ENCODE measurements at places on chromosomes 3 and 15. TPM values are rescaled to one million over a fixed set of nuclear protein-coding genes. Genes with fewer than 3 reads are reported as not detected.

Gene DUOXA1
- 1.3 TPM for total RNA-seq

Gene SLC27A2
- 0.84 TPM for total RNA-seq

Gene GOLGA6L7
- not detected for total RNA-seq

Gene ANXA2
- 3,317 TPM for total RNA-seq

Gene TNFAIP8L3
- 2.6 TPM for total RNA-seq

Gene GCNT3
- not detected for total RNA-seq

Gene SPSB4
- total RNA-seq = not detected

Gene BFSP2
- total RNA-seq = not detected

Gene CLDN11
- total RNA-seq = not detected

Gene TIMP4
- total RNA-seq = not detected

Gene FBXL22
- total RNA-seq = 0.39 TPM

Gene DHFR2
- 3.4 TPM for total RNA-seq

Gene IRAK2
- 7.0 TPM for total RNA-seq

Gene SPATA12
- total RNA-seq = 0.12 TPM

Gene LDHAL6B
- not detected for total RNA-seq

Gene TIGIT
- total RNA-seq = not detected

Gene CERS3
- total RNA-seq = not detected

Gene TMEM207
- total RNA-seq = not detected

Gene GOLGA6B
- total RNA-seq = not detected

Gene PLIN1
- total RNA-seq = 0.17 TPM

Gene SOX2
- not detected for total RNA-seq

Gene ZDHHC23
- total RNA-seq = 7.4 TPM

Gene UROC1
- total RNA-seq = not detected

Gene SLC12A8
- total RNA-seq = 8.5 TPM

Gene SLC22A14
- total RNA-seq = 0.64 TPM

Gene DAZL
- not detected for total RNA-seq

All from MCF 10A (cell line).